Muscle of arm (tissue), 14 donors: ENCODE measurements at places on chromosomes 2 and 18.

DNA sequence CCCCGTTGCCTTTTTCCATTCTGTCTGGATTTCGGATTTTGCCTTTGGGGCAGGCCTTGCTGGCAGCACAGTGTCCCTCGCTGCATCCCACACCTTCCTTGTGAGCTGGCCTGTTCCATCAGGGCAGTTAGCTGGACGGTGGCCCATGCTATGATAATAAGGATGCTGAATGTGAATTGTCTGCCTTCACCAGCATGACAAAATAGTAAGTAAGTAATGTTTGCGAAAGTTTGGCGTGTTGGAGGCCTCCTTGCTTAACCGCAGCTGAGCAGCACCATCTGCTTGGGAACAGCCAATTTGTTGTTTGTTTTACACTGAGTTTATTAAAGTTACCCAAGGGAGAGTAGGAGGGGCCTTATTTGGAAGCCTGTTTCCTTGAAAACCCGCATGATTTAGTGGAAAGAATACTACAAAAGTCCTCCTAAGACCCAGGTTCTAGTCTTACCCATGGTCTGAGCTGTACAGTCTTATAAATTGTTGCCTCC is 469.7 kb upstream of the FANCL start:
- peak; percentile 13 for DNase-seq

- no peak for DNase-seq
Observed at GRCh38 chr2:42456126-42456839, 37.5 kb downstream of the KCNG3 start.

GRCh38 chr2:16475586-16475985 is 190.0 kb downstream of the CYRIA start:
- DNase-seq = no peak

- no peak for DNase-seq
Observed at GRCh38 chr18:10379522-10379921, 74.9 kb upstream of the APCDD1 start.

GRCh38 chr2:149278872-149279264 is 51.5 kb upstream of the LYPD6 start:
- no peak for DNase-seq

- DNase-seq = no peak
Observed at GRCh38 chr2:74501335-74502071, 2.1 kb upstream of the LBX2 start.

DNA sequence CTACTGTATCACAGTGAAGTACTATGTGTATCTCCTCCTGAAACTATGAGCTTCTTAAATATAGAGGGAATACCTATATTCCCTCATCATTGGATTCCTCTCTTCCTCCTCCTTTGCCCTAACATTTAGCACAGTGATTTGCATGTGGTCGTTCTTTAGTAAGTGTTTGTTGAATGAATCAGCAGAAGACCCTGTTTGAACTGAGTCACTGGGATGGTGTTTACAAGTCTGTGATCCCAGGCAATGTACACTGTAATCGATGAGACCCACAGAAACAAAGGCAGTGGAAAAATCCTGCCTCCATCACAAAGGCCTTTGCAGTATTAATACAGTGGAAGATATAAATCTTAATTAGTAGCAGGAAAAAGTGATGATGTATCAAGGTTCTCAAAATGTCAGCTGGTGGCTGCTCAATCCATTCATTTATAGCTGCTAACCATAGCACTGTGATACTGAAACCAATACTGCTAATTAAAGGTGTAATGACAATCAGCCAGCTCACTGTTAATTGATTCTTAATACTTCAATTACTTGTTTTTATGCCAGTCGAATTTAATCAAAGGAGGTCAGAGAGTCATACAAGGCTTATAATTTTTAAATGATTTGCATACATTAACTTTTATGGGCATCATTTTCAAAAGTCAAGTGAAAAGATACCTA is 20.8 kb upstream of the MYO3B start:
- no peak for DNase-seq
